ENCODE measurements at places on chromosomes 11 and 22. TPM values are rescaled to one million over a fixed set of nuclear protein-coding genes. Genes with fewer than 3 reads are reported as not detected.

The TRIM22 gene
- polyA plus RNA-seq = 28.3 TPM

The ADAMTS15 gene
- polyA plus RNA-seq = 49.6 TPM

The MMP3 gene
- polyA plus RNA-seq = not detected

The TBX1 gene
- 8.7 TPM for polyA plus RNA-seq

The RHOD gene
- polyA plus RNA-seq = 9.6 TPM

The OR5P2 gene
- 0.26 TPM for polyA plus RNA-seq

The LRFN4 gene
- polyA plus RNA-seq = 15.3 TPM

The PYGM gene
- 4.4 TPM for polyA plus RNA-seq

The KCTD21 gene
- 8.4 TPM for polyA plus RNA-seq

The MMP1 gene
- 2.3 TPM for polyA plus RNA-seq

The SCGB1D2 gene
- not detected for polyA plus RNA-seq

The BACE1 gene
- polyA plus RNA-seq = 44.6 TPM

The TP53AIP1 gene
- 0.31 TPM for polyA plus RNA-seq

The KCNC1 gene
- 0.85 TPM for polyA plus RNA-seq

The OR52I2 gene
- polyA plus RNA-seq = 0.03 TPM

The TESMIN gene
- 10.8 TPM for polyA plus RNA-seq

The CCDC87 gene
- polyA plus RNA-seq = 0.09 TPM

The ALDH3B2 gene
- 1.2 TPM for polyA plus RNA-seq

The NCR3LG1 gene
- 0.76 TPM for polyA plus RNA-seq

The NXPE1 gene
- 0.08 TPM for polyA plus RNA-seq

The TMEM121B gene
- polyA plus RNA-seq = 0.96 TPM

The SHISA8 gene
- not detected for polyA plus RNA-seq

The GDPD5 gene
- polyA plus RNA-seq = 24.0 TPM

The MISFA gene
- 16.3 TPM for polyA plus RNA-seq

The MRGPRE gene
- not detected for polyA plus RNA-seq

The SART1 gene
- polyA plus RNA-seq = 51.7 TPM

The MS4A6E gene
- not detected for polyA plus RNA-seq

The MIAT gene
- 2.7 TPM for polyA plus RNA-seq

The EXPH5 gene
- polyA plus RNA-seq = 8.2 TPM

The LPXN gene
- 10.5 TPM for polyA plus RNA-seq

The CDC42BPG gene
- 10.3 TPM for polyA plus RNA-seq

The CNTN5 gene
- 0.31 TPM for polyA plus RNA-seq

The GAB4 gene
- not detected for polyA plus RNA-seq

The CHADL gene
- polyA plus RNA-seq = 3.3 TPM

The VEGFB gene
- polyA plus RNA-seq = 111 TPM

The DGCR2 gene
- 76.2 TPM for polyA plus RNA-seq

The OR4D5 gene
- polyA plus RNA-seq = not detected

The OVCH2 gene
- polyA plus RNA-seq = 6.7 TPM

The CNIH2 gene
- polyA plus RNA-seq = 3.9 TPM

The PAX6 gene
- polyA plus RNA-seq = 0.07 TPM

The MEI1 gene
- polyA plus RNA-seq = 1.5 TPM

The CRYBB3 gene
- 0.31 TPM for polyA plus RNA-seq

The SNX32 gene
- polyA plus RNA-seq = 4.2 TPM

The UEVLD gene
- polyA plus RNA-seq = 20.6 TPM

The OR4D6 gene
- polyA plus RNA-seq = not detected

The BID gene
- polyA plus RNA-seq = 18.1 TPM

The IGLL5 gene
- not detected for polyA plus RNA-seq

The PRR5 gene
- polyA plus RNA-seq = 24.6 TPM
